ENCODE measurements at places on chromosomes 1 and 21.

DNA sequence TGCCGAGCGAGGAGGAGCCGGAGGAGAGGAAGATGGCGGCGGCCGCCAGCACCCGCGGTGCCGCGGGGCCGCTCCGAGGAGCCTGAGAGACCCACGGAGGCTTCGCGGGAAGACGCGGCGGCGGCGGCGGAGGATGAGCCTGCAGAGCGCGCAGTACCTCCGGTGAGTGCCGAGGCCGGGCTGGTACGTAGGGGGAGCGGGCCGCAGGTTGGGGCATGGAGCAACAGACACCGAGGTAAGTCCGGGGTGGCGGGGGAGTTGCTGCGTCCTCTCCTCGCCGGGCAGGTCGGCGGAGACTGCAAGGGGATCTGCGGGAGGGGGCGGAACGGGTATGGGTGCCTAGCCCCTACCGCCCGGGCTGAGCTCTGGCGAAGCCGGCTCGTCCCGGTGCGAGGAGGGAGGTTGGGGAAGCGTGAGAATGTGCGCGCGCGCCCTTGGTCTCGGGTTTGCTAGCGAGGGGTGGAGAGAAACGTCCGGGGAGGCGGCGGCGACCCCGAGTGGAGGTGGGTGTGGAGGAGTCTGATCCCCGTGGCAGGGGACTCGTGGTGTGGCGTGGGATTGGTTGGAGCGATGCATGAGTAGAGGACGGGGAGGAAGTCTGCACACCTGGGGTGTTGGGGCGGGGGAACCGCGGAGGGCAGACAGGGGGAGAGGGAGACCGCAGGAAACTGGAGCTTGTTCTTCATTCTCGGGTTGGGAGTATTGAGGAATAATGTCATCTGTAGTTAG, at the start of gene SMG7:
TSS of gene SMG7 (plus strand) at position 12 of the 729 bp plus-strand sequence. CDS start at position 134, 122 bp downstream.
- no peak for DNase-seq

DNA sequence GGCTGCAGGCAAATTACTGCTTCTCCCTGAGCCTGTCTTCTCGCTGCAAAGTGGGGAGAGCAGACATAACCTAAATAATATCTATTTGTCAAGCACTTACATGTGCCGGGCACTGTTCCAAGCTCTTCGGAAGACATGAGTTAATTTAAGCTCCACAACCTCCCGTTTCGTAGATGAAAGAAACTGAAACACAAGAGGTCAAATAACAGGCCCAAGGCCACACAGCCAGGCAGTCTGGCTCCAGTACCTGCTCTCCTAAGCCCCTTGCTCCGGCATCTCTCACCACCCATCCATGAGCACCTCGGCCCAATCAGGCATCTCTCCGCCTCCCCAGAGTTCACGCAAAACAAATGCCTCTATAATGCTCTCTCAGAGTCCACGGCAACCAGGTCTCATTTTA, 65.4 kb downstream of the TAS1R2 start:
- DNase-seq = no peak

DNA sequence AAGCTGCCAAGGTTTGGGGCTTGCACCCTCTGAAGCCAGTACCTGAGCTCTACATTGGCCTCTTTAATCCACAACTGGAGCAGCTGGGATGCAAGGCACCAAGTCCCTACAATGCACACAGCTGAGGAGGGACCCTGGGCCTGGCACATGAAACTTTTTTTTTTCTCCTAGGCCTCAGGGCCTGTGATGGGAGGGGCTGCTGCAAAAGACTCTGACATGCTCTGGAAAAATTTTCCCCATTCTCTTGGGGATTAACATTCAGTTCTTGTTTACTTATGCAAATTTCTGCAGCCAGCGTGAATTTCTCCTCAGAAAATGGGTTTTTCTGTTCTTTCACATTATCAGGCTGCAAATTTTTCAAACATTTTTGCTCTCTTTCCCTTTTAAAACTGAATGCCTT, 1072.2 kb downstream of the BRINP3 start:
- no peak for DNase-seq

DNA sequence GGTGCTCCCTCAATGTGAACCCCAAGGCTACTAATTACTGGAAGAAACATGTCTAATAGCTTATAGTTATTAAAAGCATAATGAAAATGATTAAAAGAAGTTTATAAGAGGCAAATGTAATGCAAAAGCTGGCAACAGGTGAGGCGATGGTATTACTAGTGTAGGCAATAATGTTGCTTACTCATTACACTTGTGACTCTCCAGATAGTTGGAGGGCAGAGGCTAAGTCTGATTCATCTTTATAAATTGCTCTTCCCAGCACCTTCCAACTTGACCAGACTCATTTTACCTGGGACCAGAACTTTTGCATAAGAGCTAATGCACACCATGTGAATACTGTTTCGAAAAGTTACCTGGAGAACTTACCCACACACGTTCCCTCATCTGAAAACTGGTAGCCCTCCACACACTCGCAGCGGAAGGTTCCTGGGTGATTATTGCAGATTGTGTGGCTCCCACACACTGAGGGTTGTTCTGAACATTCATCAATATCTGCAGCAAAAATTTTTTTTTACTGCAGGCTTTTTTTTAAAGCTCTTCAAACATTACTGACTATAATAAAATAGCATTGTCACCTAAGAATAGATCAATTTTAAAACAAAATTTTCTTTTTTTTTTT, 48.0 kb downstream of the NID1 start:
- no peak for DNase-seq

- no peak for DNase-seq
Observed at GRCh38 chr1:162985816-162986435, 83.2 kb upstream of the RGS4 start.

GRCh38 chr1:150009604-150010392, 728 bp downstream of the OTUD7B start:
- DNase-seq = peak; percentile 29

DNA sequence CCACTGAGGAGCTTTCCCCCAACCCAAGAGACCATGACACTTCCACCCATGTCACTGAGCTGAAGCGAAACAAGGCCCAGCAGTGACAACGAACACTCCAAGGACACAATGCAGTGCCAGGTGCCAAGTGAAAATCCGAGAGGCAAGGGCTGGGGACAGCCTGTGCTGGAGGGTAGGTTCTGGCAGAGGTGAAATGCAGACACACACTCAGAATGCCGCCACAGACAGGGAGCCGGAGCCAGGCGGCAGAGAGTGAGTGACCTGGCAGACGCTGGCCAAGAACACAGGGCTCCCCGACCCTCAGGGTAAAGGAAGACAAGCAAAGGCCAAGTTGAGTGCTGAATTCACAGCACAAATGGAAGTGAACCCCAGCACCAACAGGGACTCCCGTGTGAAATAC, 78.9 kb downstream of the CD46 start:
- DNase-seq = no peak

DNA sequence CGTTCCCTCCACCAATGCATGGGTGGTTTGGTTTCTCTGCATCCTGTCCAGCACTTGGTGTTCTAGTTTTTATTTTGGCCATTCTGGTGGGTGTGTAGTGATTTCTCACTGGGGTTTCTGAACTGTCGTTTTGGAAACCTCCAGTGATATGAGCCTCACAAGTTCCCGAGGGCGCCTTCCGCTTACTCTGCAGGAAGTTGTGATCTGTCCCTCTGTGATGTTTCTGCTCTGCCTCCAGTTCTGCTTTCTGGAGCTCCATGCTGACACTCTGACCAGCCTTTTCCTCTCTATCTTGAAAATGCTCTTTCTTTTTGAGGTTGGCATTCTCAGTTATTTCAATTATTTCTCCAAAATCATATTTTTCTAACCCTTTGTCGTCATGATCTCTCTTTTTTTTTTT, 111.6 kb downstream of the PLD5 start:
- DNase-seq = no peak

GRCh38 chr1:80776266-80776665, 1024.5 kb upstream of the ADGRL2 start:
- no peak for DNase-seq

DNA sequence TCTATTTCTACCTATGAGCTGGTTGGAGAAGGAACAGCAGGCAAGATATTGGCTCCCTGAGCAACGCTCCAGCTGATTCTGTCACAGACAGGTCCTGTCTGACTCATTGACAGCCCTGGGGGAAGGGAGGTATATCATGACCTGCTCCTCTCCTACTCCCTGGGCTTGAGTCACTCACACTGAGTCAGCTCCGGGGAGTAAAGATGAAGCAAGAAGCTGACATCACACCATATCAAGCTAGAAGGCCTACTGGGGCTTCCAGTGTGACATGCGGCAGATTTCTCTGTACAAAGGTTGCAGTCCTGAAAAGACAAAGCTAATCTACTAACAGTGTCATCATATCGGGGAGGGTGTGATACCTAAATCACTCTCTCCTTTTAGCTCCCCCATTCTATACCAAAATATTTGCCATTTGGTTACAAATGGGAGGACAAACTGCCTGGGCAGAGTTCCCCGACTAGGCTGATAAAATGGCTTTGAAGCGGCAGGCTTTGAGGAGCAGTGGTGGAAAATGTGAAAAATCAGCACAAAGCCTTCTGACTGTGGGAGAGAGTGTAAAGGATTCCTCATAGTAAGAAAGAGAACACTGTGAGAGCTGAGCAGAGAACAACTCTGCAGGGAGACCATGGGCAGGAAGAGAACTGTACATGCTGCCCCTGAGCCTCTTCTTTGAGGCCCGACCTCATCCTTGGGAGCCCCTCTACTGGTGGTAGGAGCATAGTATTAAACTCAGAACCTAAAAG, 15.5 kb downstream of the PI4KB start:
- DNase-seq = no peak

DNA sequence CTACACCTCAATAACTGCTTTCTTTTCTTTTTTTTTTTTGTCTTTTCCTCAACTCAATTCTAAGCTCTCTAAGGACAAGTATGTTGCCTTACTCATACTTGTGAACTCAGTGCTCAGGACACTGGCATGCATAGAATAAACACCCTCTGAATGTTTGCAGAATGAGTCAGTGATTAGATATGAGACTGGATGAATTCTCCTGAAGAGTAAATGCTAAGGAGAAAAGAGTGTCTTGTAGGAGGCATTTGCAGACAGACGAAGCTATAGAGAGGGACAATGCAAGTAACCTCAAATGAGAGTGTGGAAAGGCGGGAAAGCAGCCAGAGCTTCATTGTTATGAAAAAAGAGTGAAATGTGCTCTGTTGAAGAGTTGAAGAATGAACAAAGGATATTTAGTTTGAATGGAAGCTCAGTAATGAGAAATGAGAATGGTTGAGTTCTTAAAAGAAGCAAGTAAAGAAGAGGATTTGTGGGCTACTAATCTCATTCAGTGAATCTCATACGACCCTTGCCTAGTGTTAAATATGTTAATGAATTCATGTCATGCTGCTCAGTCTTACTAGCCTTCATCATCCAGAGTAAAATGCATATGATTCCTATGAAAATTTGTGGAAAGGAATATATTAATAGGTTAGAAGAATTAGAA, 166.1 kb upstream of the DPYD start:
- DNase-seq = no peak

DNA sequence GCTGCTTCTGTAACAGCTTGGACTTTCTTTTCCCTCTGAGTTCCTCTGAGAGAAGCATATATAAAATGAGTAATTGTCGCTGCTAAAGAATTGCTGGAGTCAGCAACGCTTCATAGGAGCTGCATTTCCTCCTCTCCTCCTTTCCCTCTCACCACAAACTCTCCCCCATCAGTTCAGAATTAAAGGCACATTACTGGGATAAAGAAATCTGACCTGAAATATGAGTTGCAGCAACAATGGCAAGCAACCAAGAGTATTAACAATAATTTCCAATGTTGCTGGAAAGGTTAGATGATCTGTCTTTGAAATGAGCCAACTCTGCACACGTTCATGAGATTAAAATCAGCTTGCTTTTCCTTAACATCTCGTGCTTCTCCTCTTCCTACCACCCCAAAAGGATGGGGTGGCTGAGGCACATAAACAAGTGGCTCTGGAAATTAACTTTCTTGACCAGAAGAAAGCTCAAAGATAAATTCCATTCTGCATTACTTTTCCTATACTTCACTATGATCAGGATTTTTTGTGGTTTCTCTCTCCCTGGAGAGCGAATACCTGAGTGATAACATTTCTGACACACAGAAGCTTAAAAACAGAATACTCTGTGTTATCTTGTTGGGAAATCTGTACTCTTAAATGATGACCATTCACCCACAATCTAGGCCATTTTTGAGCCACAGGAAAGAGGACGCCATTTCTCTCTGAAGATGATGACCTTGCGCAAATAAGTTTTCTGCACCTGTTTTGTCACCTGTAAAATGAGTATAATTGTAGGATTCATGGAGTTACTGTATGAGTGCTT, 90.2 kb downstream of the TGFBR3 start:
- no peak for DNase-seq

DNA sequence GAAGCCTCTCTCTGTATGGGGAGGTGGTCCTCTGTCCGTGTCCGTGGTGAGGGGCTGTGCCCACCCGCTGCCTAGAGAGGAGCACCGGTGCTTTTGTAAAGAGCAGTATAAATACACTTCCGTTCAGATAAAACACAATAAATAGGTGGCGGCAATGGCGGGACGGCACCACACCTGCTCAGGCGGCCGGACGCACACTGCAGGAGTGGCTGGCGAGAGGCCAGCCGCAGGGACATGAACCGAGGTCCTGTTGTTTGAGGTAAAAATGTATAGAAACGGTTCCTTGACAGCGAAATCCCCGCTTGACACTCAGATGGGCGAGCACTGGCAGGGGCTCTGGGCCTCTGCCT, 40.8 kb downstream of the KRTAP10-1 start:
- no peak for DNase-seq

DNA sequence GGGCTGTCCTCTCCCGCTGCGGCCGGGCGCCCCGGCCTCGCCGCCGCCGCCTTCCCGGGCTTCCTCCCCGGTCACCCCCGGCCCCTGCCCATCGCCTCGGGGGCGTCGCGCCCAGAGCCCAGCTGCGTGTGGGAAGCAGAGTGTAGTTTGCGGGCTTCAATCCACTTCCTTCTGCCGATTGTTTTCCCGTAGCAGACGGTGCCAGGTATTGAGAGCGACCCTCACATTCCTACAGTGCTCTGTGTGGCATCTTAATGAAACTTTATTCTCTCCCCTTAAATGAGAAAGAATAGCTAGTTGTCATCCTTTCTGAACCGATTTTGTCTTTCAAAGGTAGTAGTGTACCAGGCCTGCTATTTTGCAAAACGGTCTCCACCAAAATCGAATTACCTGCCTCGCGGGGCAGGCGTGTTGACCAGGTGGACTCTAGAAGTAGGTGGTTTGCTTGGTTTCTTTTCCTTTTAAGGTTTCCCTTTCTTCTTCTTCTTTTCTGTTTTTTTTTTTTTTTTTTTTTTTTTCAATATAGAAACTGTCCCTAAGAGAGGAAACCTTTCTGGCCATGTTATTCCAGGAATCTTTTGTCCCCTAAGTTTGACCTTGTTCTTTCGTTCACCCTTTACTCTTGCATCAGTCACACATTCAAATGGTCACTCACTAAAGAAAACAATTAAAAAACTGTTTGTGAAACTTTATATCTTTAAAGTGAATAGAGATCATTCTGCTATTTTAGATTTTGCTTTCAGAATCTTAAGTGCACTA, 881 bp downstream of the USP25 start:
- peak; percentile 29 for DNase-seq

- peak; percentile 1 for DNase-seq
Observed at GRCh38 chr1:7646981-7647901, 123.9 kb upstream of the VAMP3 start.

GRCh38 chr1:1624443-1625403, 7.2 kb upstream of the MMP23B start:
- DNase-seq = peak; percentile 58

- no peak for DNase-seq
Observed at GRCh38 chr1:4177425-4178150, 277.5 kb upstream of the C1orf174 start.

- DNase-seq = peak; percentile 20
Observed at GRCh38 chr1:14094611-14095400, 394.8 kb downstream of the PRDM2 start.

Measured in NCI-H1694 (cell line).